NCI-H226 (cell line): ENCODE measurements at places on chromosomes 16 and 17.

- no peak for DNase-seq
Measured at GRCh38 chr16:79282806-79283205, 317.7 kb downstream of the MAF start.

DNA sequence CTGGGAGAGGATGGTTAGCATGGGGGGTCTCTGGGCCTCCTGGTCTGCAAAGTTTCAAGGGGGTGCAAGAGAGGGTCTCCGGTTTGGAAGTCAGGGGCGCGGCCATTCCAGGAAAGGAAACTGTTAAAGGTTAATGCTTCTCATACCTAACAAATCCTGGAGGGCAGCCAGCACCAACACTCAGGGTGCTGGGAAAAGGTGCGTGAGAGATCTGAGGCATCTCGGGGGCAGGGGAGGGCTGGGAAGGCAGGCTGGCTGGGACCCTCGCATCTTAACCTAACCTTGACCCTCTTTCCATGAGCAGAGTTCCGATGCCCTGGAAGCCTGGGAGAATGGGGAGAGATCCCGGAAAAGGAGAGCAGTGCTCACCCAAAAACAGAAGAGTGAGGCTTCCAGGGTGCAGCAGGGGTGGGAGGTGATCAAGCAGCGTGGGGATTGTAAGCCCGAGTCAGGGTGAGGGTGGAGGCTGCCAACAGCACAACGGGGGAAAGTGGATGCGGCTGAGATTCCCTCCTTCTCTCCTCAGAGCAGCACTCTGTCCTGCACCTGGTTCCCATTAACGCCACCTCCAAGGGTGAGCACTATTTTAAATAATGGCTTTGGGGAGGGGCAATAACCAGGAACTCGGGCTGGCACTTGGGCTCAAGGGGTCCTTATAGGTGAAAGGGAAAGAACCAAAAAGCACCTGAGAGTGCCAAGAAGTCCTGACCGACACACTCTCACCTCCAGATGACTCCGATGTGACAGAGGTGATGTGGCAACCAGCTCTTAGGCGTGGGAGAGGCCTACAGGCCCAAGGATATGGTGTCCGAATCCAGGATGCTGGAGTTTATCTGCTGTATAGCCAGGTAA lies 996 bp downstream of the TNFSF13 start:
- no peak for DNase-seq

DNA sequence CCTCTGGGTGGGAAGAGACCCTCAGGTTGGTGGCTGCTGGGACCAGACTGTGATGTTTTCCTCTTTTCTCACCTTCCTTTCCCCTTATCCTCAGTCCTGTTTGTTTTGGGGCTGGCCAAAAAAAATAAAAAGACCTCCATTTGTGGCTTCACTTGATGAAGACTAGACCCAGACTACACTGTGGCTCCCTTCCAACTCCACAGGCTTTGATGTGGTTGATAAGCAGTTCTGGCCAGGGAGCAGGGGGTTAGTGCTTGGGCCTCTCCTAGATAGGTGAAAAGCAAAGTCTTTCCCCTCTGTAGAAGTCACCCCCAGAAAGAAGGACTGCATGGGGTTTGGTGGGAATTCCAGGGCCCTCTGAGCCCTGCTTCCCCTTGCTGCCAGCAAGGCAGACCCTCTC lies 11.2 kb upstream of the ADAM11 start:
- DNase-seq = no peak

- DNase-seq = no peak
Measured at GRCh38 chr17:19318611-19319010, 43.9 kb downstream of the B9D1 start.

GRCh38 chr16:83040174-83040573 lies 413.4 kb downstream of the CDH13 start:
- no peak for DNase-seq

GRCh38 chr17:16107165-16107770 lies 107.6 kb downstream of the TTC19 start:
- DNase-seq = no peak

GRCh38 chr17:2380950-2381649 lies 19.8 kb downstream of the MNT start:
- no peak for DNase-seq

GRCh38 chr17:73480740-73481139 lies 163.5 kb downstream of the SDK2 start:
- DNase-seq = no peak
